ENCODE measurements at places on chromosomes 3 and 15.

DNA sequence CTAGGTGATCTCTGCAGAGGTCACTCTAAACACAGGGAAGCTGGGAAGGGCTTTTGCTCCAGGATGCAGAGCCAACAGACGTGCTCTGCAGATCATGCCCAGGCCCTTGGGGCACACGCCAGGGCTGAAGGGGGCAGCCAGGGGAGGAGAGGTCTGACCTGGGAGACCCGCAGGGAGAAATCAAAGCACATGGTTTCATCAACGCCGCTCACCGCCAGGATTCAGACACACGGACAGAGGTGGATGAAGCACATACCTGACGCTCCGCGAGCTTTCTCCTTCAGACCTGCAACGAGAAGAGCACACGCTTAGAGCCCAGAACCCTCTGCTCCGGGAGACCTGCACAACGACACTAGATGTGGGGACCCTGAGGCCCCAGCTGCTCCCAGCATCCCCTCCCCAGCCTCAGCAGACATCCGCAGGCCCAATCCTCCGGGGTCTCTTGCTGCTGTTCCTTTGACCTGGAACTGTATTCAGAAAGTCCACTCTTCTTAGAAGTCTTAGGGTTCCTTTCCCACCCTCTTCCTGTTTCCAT lies 90.7 kb upstream of the IQSEC1 start:
- no peak for DNase-seq

GRCh38 chr3:78178740-78179363 lies 1139.0 kb downstream of the ROBO2 start:
- DNase-seq: no peak

DNA sequence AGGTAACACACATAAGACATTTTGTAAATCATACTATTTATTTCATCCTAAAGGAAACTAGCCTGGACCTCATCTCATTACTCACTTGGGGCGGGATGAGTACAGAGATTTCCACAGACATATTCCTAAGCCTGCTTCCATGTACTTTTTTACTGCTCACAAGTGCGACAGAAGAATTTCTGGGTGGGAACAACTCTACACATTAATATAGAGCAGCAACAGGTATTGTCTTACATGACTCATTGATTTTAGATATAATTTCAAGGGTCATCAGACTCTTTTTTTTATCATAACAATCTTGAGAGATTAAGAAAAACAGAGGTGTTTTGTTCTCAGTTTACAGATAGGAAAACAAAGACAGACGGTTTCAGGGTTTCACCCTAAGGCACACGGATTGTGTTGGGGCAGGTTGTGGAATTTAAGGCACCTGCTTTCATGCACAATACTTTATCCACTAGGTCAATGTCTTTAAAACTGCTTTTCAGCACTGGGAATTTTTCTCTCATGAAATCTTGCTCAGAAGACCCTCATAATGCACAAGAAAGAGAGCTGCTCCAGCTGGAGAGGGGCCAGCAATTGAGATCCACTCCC lies 186.7 kb upstream of the CDIN1 start:
- DNase-seq: peak; percentile 19

DNA sequence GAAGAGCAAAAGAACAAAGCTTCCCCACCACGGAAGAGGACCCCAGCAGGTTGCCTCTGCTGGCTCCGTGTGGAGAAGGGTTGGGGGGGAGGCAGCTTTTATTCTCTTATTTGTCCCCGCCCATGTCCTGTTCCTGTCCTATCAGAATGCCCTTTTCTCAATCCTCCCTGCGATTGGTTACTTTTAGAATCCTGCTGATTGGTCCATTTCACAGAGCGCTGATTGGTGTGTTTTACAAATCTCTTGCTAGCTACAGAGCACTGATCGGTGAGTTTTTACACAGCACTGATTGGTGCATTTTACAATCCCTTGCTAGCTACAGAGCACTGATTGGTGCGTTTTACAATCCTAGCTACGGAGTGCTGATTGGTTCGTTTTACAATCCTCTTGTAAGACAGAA lies 100.6 kb upstream of the KLF13 start:
- DNase-seq: no peak

DNA sequence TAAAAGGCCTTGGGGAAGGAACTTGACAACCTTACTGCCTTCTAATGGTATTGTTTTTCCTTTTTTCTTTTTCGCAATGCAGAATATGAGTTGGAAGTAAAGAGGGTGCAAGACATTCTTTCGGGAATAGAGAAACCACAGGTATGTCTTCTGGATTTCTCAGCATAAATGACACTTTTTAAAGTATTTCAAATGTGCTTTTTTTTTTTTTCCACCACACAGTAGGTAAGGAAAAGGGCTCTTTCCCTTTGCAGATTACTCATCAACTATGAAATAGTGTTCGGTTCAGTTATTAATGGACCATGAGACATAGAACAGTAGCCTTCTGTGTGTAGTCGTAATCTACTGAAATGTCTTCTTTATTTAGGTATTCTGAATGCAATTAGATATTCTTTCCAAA lies 162.4 kb downstream of the GHSR start:
- no peak for DNase-seq

DNA sequence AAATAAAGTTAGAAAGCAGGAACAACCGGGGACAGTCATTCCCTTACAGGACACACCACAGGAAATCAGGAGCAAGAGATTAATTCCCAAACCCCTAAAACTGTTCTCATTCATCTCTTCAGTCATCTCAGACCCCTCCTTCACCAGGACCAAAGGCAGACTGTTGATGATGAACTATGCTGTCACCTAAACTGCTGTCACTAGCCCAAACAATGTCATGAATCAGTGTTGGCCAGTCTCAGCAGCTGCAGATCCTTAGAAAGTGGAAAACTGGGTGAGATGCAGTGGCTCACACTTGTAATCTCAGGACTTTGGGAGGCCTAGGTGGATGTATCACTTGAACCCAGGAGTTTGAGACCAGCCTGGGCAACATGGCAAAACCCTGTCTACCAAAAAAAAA lies 909.6 kb downstream of the ROBO1 start:
- peak; percentile 29 for DNase-seq

- DNase-seq: peak; percentile 81
Measured at GRCh38 chr15:76073554-76073953, 13.8 kb downstream of the TMEM266 start.

- peak; percentile 46 for DNase-seq
Measured at GRCh38 chr3:167913219-167913835, 177.8 kb downstream of the SERPINI1 start.

DNA sequence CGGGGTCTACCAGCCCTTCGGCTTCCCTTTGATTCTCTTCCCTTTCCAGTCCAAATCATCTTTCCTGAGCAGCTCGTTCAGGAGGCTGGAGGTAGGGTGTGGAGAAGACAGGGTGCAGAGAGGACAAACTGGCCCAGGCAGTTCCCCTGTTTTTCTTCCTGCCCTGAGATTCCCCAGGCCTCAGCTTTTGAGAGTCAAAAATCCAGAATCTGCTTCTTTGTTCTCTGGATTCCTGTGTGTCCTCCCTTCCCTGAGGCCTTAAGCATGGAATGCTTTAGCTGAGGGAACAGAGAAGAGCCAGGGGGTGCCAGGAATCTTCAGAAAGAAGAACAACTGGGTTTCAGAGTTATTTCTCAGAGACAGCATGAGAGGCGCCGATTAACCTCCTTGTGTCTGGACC lies 26.7 kb upstream of the LRTM1 start:
- no peak for DNase-seq

GRCh38 chr3:107705046-107705445 lies 182.3 kb downstream of the BBX start:
- DNase-seq: no peak

DNA sequence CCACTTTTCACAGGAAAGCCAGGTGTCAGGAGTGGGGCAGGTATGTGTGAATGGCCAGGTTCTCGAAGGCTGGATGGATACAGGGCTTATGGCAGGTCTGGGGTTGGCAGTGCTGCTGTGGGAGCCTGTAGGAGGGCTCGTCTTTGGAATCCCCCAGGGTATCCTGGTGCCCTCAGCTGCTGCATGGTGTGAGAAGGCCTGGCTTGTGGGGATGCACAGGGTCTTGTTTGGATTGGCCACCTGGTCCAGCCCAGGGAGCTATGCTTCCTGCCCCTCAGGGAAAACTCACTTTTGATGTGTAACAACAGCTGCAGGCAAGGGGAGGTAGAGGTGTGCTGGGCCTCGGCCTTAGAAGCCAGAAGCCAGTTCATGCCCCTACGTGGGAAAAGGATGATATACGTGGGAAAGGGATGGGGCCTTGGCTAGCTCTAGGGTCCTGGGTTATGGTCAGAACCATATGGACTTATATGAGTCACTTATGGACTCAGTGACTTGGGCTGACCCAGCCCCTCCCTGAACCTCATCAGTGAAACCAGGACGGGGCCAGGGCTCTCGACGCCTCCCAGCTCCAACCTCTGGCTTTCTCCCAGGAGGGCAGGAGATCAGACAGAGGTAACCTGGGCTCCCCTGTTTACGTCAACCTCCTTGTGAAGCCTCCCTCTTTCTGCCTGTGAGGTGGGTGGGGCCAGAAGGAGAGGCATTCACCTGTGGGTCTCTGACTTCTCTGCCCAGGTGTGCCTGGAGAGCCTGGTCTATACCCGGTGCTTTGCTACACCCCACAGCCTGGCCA lies 37.8 kb upstream of the CSPG4 start:
- no peak for DNase-seq

DNA sequence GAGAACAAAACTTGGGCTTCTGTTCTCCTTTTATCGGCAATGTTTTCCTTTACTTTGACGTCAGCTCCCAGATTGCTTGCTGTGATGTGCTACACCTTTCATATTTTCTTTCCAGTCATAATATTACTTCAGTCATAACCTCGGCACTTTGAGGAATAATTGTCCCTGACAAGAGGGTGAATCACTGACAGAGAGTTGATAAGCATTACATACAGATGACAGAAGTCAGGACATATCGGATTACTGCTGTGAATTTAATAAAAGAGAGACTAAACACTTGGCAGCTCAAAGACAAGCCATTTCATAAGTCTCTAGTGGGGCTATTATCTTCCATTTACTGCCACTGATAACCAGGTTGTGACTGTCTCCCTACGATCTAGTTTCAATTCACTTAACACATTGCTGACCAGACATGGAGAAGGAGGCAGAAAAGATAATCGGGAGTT lies 362.1 kb upstream of the ARRDC4 start:
- no peak for DNase-seq

GRCh38 chr3:57530071-57530608 lies 14.0 kb downstream of the DNAH12 start:
- peak; percentile 59 for DNase-seq

DNA sequence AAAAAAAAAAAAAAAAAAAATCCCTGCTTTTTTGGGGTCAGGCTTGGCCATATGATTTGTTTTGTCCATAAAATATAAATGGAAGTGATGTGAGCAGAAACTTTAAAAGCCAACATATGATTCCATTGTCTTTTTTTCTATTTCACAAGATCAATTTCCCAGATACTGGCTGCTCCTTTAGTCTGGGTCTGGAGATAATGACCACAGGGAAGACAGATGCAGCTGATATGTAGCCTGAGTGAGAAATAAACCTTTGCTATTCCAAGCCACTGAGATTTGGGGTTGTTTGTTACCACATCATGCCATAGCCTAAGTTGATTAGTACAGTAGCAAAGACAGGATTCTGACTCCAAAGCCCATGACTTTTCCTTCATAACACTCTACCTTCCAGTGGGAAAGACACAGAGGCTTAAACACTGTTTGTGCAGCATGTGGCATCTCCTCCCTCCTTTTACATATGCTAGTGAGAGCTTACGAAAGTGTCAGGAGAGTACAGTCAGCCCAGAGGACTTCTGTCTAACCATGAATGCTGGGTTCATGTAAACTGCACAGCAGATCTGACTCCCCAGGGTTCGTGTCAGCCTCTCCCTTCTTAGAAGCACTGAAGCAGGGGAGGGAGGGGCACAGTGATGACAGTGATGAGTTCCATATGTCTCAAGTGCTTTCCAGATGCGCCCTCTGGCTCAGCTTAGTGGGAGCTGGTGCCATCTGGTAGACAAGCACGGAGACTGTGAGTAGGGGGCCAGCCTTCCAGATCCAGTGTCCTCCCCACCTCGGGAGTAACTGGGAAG lies 36.7 kb upstream of the SLC7A14 start:
- DNase-seq: no peak

DNA sequence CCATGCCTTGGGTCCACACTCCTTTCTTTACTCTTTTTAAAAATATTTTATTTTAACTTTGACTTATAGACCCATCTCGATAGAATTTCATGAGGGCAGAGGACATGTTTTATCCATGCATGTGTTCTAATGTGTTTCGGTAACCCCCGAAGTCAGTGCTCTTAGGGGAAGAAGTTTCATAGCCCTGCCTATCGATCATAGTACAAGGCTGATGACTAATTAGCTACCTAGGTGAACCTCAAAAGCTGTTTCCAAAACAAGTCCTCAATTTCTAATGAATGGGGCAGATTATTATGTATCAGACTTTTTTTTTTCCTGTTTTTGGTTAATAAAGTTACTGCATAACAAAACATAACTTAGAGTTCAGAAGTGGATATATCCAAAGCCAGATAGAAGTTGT lies 82.0 kb downstream of the MBNL1 start:
- DNase-seq: no peak

GRCh38 chr3:69741032-69741767 lies 1.9 kb downstream of the MITF start:
- DNase-seq: no peak

DNA sequence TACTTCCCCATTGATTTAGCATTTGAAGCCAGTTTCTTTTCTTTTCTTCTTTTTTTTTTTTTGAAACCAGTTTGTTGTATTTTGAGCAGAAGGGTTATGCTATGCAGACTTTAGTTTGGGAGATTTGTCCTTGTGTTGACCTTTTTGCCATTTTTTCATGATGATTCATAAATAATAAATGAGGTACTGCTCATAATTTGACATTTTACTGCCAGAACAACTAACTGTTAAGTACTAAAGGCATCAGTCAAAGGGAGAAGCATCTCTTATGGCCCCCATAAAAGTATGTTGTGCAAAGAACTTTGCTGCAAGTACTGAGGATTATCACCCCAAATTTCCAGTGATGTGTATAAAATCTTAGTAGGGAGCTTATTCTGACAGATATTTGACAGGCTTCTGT lies 1.7 kb upstream of the GPR87 start:
- peak; percentile 62 for DNase-seq

GRCh38 chr3:41259449-41260062 lies 60.3 kb downstream of the CTNNB1 start:
- DNase-seq: peak; percentile 87

GRCh38 chr3:150636258-150636657 lies 33.1 kb downstream of the SELENOT start:
- no peak for DNase-seq

- no peak for DNase-seq
Measured at GRCh38 chr3:63130625-63131024, 147.5 kb upstream of the SYNPR start.
